Activated T-cell treated with anti-CD3 and anti-CD28 coated beads, Interleukin-2, amount 50 U/mL, for 72 hours (primary cell): ENCODE measurements at places on chromosomes 1 and 21. TPM values are rescaled to one million over a fixed set of nuclear protein-coding genes. Genes with fewer than 3 reads are reported as not detected.

Gene ZBTB8B
- not detected for total RNA-seq

- H3K4me3 ChIP-seq = peak overlapping the region; percentile 52
- H3K4me1 ChIP-seq = peaks cover 14% of the 10 kb centered on the region
- H3K36me3 ChIP-seq = no peaks in the 10 kb centered on the region
- peaks cover 15% of the 10 kb centered on the region for H3K27me3 ChIP-seq
These were observed 2.0 kb downstream of the PRKCZ start for GRCh38 chr1:2052054-2052679.

Gene ACADM
- 43.1 TPM for total RNA-seq

DNA sequence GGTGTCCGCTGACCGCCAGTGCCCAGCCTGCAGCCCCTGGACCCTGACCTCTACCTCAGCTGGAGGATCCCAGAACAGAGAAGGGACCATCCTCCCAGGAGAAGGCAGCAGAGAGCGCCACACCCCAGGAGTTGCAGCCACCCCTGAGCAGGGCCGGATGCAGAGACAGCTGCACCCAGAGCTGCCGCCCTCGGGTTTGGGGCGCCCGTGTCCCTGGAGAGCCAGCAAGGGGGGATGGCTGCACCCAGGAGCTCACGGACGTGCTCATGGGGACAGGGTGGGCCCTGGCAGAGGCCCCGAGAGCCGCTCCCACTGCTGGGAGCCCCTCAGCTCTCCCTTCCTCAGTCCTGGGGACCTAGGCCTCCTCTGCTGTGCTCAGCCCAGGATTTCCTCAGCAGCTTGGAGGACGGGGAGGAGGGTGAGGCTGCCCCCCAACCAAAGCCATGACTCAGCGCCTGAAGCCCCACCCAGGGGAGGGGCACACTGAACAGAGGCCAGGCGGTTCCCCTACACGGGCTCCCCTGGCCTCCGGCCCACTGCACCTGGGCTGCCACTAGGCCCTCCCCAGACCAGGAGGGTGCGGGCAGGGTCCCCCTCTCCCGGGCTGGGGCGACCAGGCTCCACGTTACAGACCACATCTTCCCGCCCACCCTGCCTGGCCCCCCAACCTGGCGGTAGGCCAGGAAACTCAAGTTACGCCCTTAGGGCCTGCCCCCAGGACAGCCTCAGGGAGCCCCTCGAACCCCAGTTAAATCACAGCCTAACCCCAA, 2.2 kb downstream of the ACAP3 start:
- no peak overlapping the region for H3K27ac ChIP-seq
- H3K4me1 ChIP-seq = peaks cover 16% of the 10 kb centered on the region
- no peaks in the 10 kb centered on the region for H3K36me3 ChIP-seq

DNA sequence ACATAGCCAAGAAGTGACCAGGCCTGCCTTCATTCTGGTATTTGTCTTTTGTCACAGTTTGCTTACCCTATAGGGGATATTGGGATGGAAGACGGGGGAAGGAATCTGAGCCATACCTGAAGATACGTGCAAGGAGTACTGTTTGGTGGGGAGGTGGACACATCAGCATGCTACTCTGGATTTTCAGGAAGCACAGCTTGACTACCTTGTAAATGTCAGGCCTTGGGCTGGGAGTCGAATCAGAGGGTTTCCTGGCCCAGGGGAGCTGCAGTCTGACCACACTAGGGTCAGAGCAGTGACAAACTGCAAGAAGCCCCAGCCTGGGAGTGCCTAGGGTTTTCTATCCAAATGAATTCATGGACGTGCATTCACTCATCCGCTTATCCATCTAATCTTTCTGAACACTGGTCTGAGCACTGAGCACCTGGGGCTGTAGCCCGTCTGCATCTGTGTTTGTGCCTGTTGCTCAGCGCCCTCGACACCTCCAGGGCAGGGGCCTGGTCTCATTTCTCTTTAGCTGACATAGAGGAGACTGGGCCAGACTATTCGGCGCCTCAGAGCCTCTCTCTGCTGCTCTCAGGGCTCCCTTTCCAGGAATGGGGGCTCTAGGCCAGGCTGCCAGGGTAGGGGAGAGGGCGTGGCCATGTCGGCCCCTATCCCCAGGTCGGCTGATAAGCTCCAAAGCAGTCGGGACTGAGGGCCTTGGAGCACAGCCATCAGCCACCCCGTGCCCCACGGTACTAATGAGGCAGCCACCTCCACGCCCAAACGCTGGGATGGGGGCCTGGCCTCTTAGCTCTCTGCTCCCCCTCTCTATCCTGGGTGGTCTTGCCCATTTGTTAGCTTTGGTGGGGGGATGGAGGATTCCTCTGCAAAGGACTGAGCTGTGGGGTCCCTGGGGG, 47.0 kb upstream of the SLC2A1 start:
- H3K36me3 ChIP-seq = no peaks in the 10 kb centered on the region
- no peaks in the 10 kb centered on the region for H3K27me3 ChIP-seq
- no peak overlapping the region for H3K27ac ChIP-seq
- no peak overlapping the region for H3K4me3 ChIP-seq
- no peak for DNase-seq

GRCh38 chr1:244636488-244637259, 16.3 kb upstream of the DESI2 start:
- H3K36me3 ChIP-seq = peaks cover 2% of the 10 kb centered on the region
- H3K4me3 ChIP-seq = no peak overlapping the region
- no peak overlapping the region for H3K27ac ChIP-seq
- no peak for DNase-seq
- no peaks in the 10 kb centered on the region for H3K4me1 ChIP-seq
- H3K27me3 ChIP-seq = peaks cover 4% of the 10 kb centered on the region

Gene PPIAL4G
- 0.42 TPM for total RNA-seq

Gene FCGR2B
- not detected for total RNA-seq

GRCh38 chr21:46345861-46346260, 21.9 kb downstream of the PCNT start:
- H3K4me1 ChIP-seq = no peaks in the 10 kb centered on the region
- H3K36me3 ChIP-seq = peaks cover 6% of the 10 kb centered on the region
- no peak for DNase-seq
- no peaks in the 10 kb centered on the region for H3K27me3 ChIP-seq
- H3K27ac ChIP-seq = no peak overlapping the region

Gene CDA
- not detected for total RNA-seq

GRCh38 chr1:219582296-219582695, 30.6 kb downstream of the ZC3H11B start:
- no peaks in the 10 kb centered on the region for H3K27me3 ChIP-seq
- no peak for DNase-seq
- no peaks in the 10 kb centered on the region for H3K4me1 ChIP-seq
- no peak overlapping the region for H3K27ac ChIP-seq
- peaks cover 1% of the 10 kb centered on the region for H3K36me3 ChIP-seq

Gene GPX7
- total RNA-seq = 26.3 TPM

DNA sequence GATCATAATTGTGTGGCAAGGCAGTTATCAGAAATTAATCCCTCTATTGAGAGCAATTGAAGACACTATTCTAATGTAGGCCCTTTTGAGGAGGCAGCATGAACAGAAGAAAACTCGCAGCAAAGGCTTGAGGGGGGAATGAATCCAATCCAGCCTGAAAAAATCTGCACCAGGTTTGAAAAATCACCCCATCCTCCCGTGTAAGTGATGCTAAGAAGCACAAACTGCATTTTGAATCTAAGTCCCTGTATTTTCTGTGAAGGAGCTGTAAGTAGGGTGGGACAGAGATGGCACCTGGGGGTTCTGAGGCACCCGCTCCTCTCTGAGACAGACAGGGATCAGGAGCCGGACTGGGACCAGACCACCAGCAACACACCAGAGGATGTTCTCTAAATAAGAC, at the start of gene CRB1:
Gene CRB1, plus strand, starts transcription at position 241 of the 400 bp plus-strand sequence. CDS start 161 bp downstream, outside the sequence.
- no peaks in the 10 kb centered on the region for H3K27me3 ChIP-seq
- no peak within 1 kb of the TSS for H3K27ac ChIP-seq
- H3K4me1 ChIP-seq = no peaks in the 10 kb centered on the region
- no peak for DNase-seq
- no peak within 1 kb of the TSS for H3K4me3 ChIP-seq

GRCh38 chr1:172132836-172133235, 287.6 kb upstream of the C1orf105 start:
- no peak overlapping the region for H3K27ac ChIP-seq
- H3K4me3 ChIP-seq = no peak overlapping the region
- no peak for DNase-seq
- H3K27me3 ChIP-seq = no peaks in the 10 kb centered on the region

Gene MTARC1
- not detected for total RNA-seq

- no peaks in the 10 kb centered on the region for H3K36me3 ChIP-seq
- H3K4me3 ChIP-seq = no peak overlapping the region
- H3K27ac ChIP-seq = no peak overlapping the region
- peaks cover 24% of the 10 kb centered on the region for H3K27me3 ChIP-seq
These were observed 141.9 kb upstream of the CXADR start for GRCh38 chr21:17370916-17371315.

- no peak overlapping the region for H3K27ac ChIP-seq
- peaks cover 4% of the 10 kb centered on the region for H3K36me3 ChIP-seq
- H3K4me1 ChIP-seq = no peaks in the 10 kb centered on the region
- H3K27me3 ChIP-seq = peaks cover 6% of the 10 kb centered on the region
- DNase-seq = no peak
These were observed 20.3 kb upstream of the DEGS1 start for GRCh38 chr1:224162768-224163167.

Gene RNU5D-1
- not detected for total RNA-seq

DNA sequence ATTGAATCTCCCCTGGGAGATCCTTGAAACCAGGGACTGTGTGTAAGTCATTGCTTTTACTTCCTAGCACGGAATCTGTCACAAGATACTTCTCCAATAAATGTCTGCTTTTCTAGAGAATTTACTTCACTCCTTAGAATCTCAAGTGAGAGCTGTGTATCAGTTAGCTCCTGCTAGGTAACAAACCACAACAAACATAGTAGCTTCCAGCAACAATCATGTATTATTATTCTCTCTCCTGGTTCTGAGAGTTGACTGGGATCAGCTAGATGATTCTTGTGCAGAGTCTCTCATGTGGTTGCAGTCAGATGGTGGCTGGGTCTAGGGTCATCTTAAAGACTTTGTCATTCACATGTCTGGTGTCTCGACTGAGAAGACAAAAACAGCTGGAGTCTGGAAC, 166.9 kb upstream of the UBE2U start:
- no peak for DNase-seq
- H3K36me3 ChIP-seq = no peaks in the 10 kb centered on the region
- no peak overlapping the region for H3K4me3 ChIP-seq
- H3K4me1 ChIP-seq = no peaks in the 10 kb centered on the region

- peak overlapping the region; percentile 67 for H3K27ac ChIP-seq
- DNase-seq = no peak
- H3K36me3 ChIP-seq = peaks cover 3% of the 10 kb centered on the region
- H3K27me3 ChIP-seq = no peaks in the 10 kb centered on the region
- H3K4me1 ChIP-seq = peaks cover 58% of the 10 kb centered on the region
- peak overlapping the region; percentile 43 for H3K4me3 ChIP-seq
These were observed 6.6 kb downstream of the SELP start for GRCh38 chr1:169623132-169623926.

Gene CD2
- 298 TPM for total RNA-seq

DNA sequence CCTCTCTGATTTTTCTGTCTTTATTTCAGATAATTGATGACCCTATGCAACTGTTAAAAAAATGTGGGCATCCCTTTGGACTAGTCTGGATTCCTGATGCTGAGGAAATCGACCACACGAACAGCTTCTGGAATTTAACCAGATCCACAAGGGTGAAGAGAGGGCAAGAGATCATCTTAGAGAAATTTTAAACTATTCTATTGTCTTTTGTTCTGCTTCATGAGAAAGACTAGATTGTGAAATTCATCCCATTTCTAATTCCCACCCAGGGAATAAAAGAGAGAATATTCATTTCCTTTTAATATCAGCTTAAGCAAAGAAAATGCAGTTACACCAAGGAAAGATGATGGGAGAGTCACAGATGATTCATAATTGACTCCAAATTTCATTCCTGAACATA, 71.8 kb downstream of the DUSP10 start:
- H3K36me3 ChIP-seq = no peaks in the 10 kb centered on the region
- peaks cover 16% of the 10 kb centered on the region for H3K27me3 ChIP-seq
- no peak overlapping the region for H3K4me3 ChIP-seq
- no peak overlapping the region for H3K27ac ChIP-seq
- no peak for DNase-seq
- H3K4me1 ChIP-seq = peaks cover 14% of the 10 kb centered on the region

DNA sequence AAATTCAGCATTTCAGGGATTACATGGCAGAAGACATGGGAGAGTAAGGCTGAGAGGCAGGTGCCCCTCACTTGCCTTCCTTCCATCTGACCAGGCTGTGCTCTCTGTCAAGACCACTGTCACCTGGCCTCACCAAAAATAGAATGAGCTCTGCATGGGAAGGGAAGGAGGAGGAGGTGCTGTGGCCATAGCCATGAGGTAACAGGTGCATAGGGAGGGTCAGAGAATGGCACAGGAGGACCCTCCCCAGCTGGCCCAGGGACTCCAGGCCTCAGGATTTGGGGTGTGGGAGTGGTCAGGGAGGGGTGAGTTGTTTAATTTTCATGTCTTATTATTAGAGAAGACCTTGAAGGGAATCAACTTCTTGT, 192.3 kb downstream of the FCRL5 start:
- H3K4me1 ChIP-seq = no peaks in the 10 kb centered on the region
- H3K36me3 ChIP-seq = no peaks in the 10 kb centered on the region
- H3K27me3 ChIP-seq = no peaks in the 10 kb centered on the region
- H3K27ac ChIP-seq = no peak overlapping the region
- H3K4me3 ChIP-seq = no peak overlapping the region

- H3K4me3 ChIP-seq = no peak overlapping the region
- H3K27ac ChIP-seq = no peak overlapping the region
- H3K36me3 ChIP-seq = no peaks in the 10 kb centered on the region
- H3K4me1 ChIP-seq = no peaks in the 10 kb centered on the region
- no peak for DNase-seq
- no peaks in the 10 kb centered on the region for H3K27me3 ChIP-seq
These were observed 129.3 kb upstream of the VAMP3 start for GRCh38 chr1:7641587-7642417.

- DNase-seq = no peak
- no peaks in the 10 kb centered on the region for H3K4me1 ChIP-seq
- no peaks in the 10 kb centered on the region for H3K36me3 ChIP-seq
- no peak overlapping the region for H3K4me3 ChIP-seq
- H3K27me3 ChIP-seq = no peaks in the 10 kb centered on the region
- H3K27ac ChIP-seq = no peak overlapping the region
These were observed 56.2 kb downstream of the SLC37A1 start for GRCh38 chr21:42569732-42570301.

Gene FAM167B
- total RNA-seq = 1.6 TPM

Gene CITED4
- 2.1 TPM for total RNA-seq

Gene TRIM46
- total RNA-seq = 8.6 TPM
